NCI-H146 (cell line): ENCODE measurements at places on chromosomes 16 and 17.

GRCh38 chr17:11898526-11899235 is 98.6 kb downstream of the ZNF18 start:
- no peak for DNase-seq

DNA sequence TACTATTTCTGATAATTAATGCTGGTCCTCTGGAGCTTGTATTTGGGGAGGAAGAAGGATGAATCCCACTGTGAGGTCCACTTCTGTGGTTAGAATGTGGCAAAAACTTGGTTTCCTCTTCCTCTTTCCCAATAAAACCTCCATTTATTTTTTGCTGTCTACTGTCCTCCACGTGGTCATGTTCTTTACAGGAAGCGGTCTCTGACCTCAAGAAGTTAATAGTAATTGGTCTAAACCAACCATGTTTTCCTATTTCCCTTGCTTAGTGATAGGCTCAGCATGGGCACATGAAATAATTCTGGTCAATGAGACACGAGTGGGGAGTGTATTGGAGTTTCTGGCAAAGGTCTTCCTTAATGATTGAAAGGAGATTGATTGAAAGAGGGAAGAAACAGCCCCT is 33.9 kb downstream of the CHP2 start:
- no peak for DNase-seq

DNA sequence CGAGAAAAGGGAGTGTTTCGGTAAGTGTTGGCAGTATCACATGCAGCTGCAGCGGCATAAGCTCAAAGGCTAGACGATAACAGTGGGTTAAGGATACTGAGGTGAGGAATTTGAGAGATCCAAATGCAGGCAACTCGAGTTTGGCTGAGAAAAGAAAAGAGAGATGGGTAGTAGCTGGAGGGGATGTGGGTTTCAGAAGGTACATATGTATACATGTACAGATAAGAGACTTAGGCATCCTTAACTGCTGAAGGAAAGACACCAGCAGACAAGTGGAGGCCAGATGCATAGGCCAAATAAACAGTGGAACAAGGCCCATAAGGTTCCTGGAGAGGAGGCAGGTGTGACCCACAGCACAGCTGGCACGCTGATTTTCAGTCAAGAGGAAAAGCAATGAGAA is 86.6 kb upstream of the NETO2 start:
- no peak for DNase-seq

GRCh38 chr17:76444518-76445311 is 8.2 kb downstream of the UBE2O start:
- no peak for DNase-seq

DNA sequence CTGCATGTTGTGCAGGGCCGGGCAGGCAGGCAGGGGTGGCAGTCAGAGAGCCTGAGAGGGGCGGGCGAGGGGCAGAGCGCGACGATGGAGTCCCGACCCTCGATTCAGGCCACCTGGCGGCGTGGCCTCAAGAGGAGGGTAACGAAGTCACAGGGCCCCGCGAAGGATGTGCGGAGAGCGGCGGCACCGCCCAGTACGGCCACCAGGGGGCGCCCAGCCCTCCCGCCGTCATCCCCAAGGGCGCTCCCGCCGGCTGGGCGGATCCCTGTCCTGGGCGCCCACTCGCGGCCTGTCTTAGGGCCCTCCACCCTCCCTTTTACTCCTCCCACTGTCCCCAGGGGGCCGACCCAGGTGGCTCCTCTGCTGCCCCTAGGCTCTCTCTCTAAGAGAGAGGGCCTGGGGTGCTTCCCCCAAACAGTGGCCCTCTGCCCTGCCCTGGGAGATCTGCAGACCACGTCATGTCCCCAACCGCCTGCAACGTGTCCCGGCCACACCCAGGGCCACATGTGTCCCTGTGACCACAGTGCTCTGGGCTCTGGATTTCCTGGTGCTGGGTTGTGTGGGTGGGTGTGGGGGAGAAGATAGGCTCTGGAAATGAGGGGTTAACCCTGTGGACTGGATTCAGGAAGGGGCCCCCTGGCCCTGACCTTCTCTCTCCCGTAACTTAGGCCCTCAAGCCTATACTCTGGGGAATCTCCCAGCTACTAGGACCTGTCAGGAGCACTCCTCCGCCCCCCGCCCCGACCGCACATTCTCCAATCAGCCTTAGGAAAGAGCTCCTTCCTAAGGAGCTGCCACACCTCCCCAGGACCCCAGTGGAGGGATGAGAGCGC is 5.9 kb downstream of the DPEP2 start:
- DNase-seq = peak; percentile 57

- no peak for DNase-seq
Measured at GRCh38 chr17:77107506-77108433, 33.0 kb upstream of the SEC14L1 start.

DNA sequence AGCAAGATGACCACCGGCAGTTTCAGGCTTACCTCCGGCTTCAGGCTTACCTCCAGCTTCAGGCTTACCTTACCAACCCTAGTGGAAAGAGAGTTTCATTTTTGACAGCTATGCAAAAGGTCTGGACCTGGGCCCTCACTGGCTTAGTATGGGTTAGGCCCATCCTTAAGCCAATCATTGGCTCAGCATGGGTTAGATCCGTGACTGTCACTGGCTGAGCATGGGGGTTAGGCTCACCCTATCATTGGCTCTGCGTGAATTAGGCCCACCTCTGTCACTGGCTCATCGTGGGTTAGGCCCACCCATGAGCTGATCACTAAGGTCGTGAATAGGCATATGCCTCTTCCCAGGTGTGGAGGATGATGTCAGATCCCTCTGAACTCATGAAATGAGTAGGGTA is 8.1 kb downstream of the NDE1 start:
- DNase-seq = no peak

DNA sequence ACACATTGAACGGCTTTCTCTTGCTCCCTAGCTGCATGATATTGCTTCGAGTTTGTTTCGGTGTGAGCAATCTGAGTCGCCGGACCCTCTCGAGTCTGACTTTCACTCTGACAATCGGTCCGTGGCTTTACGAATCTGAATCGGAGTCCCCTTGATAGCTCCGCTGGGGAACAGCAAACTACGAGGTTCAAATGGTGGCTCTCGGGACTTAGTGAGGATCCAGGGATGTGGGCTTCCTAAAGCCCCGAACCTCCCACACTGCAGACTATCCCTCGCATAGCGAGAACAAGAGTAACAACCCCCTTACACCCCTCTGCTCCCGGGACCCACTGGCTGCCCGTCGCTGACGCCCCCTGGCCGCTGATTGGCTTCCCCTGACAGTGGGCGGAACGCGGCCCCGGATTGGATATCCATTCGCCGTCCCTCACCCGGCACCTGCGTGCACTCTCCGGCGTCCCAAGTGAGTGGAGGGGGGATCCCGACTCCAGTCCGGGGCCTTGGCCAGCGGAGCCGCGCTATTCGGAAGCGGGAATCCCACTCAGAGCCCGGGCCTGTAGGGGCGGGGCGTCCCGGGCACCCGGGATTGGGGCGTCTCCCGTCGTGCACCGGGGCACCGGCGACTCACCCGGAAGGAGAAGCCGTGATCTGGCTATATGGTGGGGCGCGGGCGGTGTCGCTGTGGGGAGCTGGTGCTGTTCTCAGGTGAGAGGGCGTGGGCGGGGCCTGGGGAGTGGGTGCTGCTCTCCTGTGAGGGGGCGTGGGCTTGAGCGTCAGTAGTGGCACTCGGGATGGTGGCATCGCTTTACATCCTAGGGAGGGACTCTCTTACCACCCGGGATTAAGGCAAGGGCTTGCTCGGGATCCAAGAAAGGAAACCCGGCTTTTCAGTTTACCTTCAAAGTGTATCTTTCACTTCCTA is at the start of gene SNX11:
Gene SNX11, plus strand, starts transcription at position 630 of the 919 bp plus-strand sequence. CDS start 4,278 bp downstream, outside the sequence.
- DNase-seq = peak; percentile 94
